NCI-H774 (cell line): ENCODE measurements at places on chromosomes 7 and 10.

DNA sequence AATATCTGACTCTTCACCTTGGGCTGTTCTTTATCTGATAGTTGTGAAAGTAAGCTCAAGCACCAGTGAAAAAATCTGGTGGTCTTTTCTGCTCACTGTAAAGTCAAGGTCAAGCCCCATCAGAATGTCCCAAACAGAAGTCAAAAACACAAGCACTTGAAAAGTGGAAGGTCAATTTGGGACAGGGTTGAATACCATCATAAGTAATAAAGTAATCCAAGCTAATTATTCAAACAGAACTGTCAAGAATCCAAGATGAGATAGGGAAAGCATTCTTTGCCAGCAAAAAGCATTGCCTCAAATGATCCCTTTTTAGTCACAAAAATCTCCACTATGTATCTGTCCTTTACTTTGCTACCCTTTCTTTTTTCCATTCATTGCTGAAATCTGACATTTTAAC, 430.1 kb upstream of the NPVF start:
- DNase-seq, result no peak

DNA sequence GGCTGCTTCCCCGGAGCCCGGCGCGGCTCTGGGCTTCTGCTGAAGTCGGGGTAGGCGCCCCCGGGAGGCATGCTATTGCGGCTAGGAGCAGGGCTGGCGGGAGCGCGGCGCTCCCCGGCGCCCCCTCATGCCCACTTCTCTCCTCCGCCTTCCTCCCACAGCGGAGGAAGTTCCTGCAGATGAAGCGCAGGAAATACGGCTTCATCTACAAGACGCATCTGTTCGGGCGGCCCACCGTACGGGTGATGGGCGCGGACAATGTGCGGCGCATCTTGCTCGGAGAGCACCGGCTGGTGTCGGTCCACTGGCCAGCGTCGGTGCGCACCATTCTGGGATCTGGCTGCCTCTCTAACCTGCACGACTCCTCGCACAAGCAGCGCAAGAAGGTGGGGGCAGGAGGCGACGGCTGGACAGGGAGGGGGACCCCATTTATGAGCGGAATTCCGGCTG, 479 bp downstream of the CYP26A1 start:
- DNase-seq, result no peak

GRCh38 chr7:100171087-100171681, 2.8 kb upstream of the GAL3ST4 start:
- no peak for DNase-seq

GRCh38 chr7:46544396-46545008, 623.4 kb upstream of the IGFBP3 start:
- DNase-seq, result no peak

DNA sequence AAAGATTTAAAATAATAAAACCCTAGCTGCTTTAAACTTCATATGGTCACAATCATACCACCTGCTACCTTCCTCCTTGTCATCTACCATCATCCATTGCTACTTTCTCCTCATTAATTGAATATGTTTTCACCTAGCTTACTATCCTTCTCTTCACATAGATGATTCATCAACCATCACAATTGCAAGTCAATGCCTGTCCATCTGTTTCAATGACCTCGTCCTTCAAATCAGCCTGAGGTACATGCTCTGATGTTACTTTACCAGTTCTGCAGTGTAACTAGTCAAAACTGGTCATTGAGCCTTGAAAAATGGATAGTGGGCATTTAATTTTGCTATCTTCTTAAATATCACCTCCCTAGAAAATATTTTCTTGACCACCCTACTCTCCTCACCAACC, 164.7 kb downstream of the SEMA3E start:
- no peak for DNase-seq

DNA sequence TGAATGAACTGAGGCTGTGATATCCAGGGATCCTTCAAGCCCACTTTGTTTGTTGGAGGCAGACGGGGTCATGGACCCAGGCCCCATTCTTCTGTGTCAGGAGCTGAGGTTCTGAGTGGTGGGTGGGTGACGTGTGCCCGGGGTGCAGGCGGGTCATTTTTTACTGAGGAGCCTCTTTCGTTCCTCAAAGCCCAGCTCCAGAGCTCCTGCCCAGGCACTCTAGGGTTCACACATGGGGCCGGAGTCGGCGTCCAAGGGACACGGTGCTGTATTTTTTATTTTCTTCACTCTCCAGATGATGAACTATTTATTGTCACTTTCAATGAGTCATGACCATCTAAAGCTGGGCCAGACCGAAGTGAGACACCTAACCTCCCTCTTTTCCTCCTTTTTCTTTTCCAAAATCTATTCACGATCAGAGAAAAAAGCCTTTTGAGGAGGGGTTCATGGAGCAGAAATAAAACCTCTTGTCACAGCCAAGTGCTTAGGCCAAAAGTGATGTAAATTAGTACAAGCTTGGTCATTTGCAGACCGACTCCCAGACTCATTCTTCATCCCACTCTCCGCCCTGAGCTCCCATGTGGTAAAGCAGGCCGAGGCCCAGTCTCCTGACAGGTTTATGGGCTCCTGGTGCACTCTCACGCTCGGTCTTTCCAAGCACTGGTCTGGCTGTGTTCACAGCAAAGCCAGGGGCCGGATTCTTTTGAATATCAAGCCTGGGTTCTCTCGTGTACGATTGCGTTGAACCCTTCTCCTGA, 41.4 kb upstream of the PITRM1 start:
- no peak for DNase-seq

- no peak for DNase-seq
Measured at GRCh38 chr7:157832006-157832405, 495.2 kb downstream of the DNAJB6 start.

GRCh38 chr10:117530791-117531190, 11.8 kb upstream of the EMX2 start:
- DNase-seq, result no peak

- no peak for DNase-seq
Measured at GRCh38 chr10:27743877-27744801, 1.5 kb downstream of the MKX start.

DNA sequence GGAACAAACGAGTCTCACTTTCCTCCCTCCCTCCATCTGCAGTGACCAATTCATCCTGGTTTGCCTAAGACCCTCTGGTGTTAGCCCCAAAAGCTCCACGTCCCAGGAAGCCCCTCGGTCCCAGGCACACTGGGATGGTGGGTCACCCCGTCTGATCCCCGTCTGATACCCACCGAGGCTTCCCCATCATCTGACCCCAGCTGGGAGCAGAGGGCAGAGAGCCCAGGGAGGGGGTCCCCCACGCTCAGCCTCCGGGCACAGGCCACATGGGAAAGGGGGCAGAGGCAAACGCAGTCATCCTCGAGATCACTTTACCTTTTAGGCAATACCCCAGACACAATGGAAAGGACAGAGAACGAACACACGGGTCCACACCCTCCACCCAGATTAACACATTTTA, 291.6 kb upstream of the PPP2R2D start:
- DNase-seq, result no peak

DNA sequence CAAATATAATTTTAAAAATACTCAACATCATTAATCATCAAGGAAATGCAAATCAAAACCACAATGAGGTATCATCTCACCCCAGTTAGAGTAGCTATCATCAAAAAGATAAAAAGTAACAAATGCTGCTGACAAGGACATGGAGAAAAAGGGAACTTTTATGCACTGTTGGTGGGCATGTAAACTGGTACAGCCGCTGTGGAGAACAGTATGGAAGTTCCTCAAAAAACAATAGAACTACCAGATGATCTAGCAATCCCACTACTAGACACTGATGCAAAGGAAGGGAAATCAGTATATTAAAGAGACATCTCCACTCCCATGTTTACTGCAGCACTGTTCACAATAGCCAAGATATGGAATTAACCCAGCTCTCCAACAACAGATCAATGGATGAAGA, 384.5 kb downstream of the PLXDC2 start:
- no peak for DNase-seq

- DNase-seq, result no peak
Measured at GRCh38 chr10:86289577-86289868, 77.1 kb downstream of the GRID1 start.

DNA sequence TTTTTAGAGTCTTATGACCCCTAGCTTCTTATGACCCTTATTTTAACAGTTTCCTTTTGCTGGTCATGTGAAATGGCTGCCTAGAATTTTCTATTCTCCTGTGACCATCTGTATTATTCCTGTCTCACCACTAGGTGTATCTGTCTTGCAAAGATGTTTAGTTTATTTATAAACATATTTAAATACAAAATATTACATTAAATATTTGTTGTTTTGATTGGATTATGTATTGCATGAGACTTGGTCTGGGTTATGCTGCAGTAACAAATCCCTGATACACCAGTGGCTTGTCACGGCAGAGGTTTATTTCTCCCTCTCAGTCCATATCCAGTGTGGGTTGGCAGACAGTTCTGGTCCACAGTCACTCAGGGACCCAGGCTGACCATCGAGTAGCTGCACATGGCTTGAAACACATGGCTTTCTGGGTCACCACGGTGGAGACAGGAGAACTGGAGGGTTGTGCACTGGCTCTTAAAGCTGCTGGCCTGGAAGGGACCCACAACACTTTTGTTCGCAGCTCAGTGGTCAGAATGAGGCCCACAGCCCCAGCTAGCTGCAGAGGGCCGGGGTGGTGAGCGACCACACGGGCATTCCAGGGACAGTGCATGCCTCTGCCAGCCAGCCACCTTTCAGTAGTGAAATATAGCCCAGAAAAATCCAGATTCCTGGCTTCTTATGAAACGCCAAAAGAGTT, 7.4 kb downstream of the RASSF4 start:
- no peak for DNase-seq
